ENCODE measurements at places on chromosomes 5 and 9.

- DNase-seq, result no peak
Observed at GRCh38 chr9:136856541-136857141, 4.5 kb downstream of the MAMDC4 start.

DNA sequence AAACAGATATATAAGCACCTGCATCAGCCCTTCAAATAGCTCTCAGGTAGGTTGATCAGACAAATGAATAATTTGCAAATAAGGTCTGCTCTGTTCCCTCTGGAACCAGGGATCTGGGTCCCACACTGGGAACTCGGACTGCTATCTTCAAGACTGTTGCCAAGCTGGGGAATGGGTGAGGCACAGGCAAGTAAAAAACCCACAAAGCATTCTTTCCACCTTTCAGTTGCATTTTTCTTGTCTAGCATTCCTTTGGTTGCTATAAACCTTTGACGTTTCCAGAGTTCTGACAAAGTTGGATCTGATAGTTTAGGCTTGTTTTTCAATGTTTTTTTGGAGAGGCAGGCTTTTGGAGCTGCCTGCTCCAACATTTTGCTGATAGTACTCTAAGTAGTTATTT is 20.1 kb downstream of the FBXL17 start:
- DNase-seq, result no peak

DNA sequence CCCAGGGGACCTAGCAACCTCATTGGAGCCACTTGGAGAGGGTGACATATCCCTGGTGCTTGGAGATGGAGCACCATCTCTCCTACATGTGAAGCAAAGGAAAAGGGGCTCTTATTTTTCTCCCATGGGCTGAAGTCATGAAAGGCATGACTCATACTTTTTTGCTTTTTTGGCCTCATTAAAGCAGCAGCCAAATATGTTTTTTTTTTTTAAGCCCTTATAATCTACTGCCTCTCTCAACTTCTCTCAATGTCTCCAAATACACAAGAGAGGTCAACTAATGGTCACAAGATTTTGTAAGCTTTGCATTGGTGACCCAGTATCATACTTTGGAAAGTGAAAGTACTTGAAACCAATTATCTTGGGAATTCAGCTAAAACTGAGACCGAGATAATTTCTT is 1.6 kb upstream of the CFAP90 start:
- no peak for DNase-seq

GRCh38 chr9:75101004-75101588 is 12.8 kb downstream of the OSTF1 start:
- no peak for DNase-seq
